Mammary epithelial cell (primary cell): ENCODE measurements at places on chromosomes 13 and 19.

GRCh38 chr13:33606692-33607091 is 211.3 kb upstream of the RFC3 start:
- DNase-seq: no peak

DNA sequence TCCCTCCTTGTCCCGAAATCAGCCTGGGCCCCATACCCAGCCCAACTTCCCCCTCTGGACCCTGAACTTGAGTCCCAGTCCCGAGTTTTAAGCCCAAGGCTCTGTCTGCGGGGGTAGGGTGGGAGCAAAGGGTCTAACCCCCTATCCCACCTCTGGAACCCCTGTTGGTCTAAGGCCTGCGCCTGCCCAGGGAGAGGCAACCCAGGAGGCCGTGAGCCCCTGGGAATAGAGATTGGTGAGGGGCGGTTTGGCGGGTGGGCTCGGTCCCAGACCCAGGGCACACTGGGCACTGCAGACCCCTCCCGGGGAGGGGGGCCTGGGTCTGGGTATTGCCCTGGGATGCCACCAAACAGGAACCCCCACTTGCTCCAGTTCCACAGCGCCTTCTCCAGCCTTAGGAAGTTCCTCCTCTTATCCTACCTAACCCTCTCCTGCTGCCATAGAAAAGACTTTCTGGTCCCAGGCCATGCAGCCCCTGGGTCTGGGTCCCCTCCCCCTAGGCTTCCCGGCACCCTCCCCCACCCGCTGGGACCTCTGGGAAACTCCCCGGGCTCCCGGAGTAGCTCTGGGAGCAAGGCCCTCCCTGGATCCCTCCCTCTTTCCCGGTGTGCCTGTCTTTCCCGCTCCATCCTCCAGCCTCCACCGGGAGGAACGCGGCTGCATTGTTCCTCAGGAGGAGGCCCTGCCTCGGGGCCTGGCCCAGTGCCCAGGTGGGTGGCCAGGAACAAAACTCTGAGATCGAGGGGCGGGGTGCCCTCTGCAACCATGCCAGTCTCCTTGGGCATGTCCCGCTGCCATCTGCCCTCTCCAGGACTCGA is 33.6 kb upstream of the NANOS3 start:
- DNase-seq: peak; percentile 93

GRCh38 chr19:32068793-32069192 is 276.6 kb upstream of the ZNF507 start:
- peak; percentile 30 for DNase-seq

GRCh38 chr19:50512112-50512998 is 1.4 kb downstream of the ASPDH start:
- no peak for DNase-seq

- no peak for DNase-seq
Measured at GRCh38 chr13:29537736-29538651, 57.5 kb downstream of the SLC7A1 start.

DNA sequence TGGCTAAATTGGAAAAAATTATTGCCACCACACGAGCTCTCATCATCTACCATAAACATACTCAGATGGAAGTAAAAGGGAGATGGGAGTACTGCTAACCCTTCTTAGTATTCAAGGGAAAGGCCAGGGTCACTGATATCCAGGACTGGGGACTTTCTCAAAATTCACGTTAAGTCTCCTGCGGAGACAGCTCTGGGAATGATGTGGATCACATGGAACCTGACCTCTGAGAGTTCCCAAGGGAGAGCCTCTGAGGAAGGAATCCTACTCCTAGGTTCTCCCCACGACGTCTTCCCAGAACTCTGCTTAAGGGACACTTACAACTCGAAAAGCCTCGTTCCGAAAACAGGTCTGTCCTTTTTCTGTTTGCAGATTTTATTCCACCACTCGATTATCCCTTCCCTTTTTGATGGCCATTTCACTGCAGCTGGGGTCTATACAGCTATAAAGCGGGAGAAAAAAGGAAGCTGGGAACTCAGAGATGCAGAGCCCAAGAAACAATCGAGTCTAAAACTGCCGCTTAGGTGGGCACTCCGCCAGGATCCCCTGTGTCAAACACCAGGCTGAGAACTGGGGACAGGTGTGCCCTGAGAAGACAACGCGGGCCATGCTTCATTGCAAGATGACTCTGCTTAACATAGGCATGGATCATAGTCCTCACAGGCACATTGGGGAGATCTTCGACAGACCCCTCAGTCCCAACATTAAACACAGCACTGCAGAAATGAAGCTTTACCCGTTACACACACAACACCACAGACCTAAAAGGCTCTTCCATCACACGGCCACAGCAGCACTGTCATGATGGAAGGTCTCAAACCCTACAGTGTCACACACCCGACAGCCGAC is 823 bp upstream of the ZNF567 start:
- no peak for DNase-seq

DNA sequence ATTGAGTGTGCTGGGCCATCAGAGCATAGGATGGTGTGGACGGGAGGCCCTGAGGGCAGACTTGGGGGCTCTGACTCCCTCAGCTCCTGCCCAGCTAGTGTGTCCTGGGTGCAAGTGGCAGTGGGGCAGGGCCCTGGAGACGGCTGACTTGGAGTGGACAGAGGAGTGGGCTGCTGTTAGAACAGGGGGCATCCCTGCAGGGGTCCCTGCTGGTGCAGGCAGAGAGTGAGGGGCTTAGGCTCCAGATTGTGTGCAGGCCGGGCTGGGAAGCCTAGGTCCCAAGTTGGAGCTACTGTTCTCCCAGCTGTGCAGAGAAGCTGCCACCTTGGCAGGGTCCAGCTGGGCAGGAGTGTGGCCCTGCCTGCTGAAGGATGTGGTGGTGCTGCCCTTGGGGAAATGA is 8.6 kb downstream of the KCTD15 start:
- no peak for DNase-seq

DNA sequence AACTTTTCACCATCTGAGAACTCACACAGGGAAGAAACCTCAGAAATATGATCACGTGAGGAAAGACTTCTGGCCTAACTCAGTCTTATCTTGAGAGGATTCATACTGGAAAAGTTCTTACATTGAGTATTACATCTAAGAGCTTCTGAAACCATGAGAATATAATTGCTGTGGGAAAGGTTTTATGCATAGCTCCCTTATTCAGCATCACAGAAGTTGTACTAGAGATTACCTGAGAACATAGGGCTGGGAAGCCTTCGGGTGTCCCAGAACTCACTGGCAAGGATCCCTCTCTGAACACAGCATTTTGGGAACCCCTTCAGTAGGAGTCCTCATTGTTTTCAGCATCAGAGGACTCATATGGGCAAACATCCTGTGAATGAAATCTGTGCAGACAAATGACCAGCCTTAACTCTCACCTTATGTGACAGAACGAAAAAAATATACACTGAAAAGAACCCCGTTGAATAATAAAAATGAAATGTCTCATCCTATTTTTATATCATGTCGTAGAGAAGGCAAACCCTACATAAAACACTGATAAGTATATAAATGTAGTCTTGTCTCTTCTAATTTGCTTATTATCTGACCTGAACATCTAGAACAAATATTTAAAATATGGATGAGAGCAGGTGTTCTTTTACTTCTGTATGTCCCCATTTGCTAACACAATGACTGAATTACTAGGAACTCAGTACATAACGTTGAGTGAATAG is 14.2 kb downstream of the ZNF274 start:
- peak; percentile 31 for DNase-seq

DNA sequence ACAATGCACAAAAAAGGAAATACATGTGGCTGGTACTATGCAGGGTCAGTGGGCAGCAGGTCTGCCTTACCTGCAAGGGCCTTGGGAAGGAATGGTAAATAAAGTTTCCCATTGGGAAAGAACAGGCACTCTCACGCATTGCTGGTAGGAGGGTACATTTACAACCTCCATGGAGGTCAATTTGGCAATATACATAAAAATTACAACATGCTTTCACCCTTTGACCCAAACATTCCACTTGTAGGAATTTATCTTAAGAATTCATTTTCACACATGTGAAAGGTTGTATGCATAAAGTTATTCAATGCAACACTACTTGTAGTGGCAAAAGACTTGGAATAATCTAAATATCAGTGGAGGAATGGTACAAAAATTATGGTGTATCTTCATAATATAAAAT is 216.4 kb downstream of the DLEU7 start:
- DNase-seq: no peak

DNA sequence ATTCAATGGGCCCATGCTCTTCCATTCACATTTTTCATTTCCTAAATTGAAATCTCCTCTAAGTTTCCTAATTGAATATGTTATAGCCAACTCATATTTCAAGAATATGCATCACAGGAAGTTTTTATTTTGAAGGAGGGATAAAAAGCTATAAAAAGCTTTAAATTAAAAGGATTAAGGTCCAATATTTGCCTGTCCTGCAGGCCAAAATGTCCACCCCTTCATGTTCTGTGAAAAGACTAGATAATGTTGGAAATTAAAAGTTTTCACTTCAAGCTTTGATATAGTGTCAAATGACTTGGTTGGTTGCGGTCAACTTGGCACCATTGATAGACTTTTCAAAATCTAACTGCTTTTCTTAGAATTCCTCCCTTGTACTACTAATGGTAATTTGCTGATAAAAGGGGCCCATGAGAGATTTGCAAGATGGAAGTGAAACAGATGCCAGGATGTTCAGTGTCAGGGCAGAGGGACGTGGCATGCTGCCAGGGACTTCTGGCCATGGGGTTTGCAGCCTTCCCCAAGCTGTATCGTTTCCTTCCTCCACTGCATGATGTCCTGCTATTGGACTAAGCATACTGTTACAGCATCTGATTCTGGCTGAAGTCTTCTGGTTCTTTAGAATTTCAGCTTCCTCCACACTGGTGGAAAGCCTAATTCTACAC is 547.3 kb upstream of the MIR17HG start:
- DNase-seq: no peak

DNA sequence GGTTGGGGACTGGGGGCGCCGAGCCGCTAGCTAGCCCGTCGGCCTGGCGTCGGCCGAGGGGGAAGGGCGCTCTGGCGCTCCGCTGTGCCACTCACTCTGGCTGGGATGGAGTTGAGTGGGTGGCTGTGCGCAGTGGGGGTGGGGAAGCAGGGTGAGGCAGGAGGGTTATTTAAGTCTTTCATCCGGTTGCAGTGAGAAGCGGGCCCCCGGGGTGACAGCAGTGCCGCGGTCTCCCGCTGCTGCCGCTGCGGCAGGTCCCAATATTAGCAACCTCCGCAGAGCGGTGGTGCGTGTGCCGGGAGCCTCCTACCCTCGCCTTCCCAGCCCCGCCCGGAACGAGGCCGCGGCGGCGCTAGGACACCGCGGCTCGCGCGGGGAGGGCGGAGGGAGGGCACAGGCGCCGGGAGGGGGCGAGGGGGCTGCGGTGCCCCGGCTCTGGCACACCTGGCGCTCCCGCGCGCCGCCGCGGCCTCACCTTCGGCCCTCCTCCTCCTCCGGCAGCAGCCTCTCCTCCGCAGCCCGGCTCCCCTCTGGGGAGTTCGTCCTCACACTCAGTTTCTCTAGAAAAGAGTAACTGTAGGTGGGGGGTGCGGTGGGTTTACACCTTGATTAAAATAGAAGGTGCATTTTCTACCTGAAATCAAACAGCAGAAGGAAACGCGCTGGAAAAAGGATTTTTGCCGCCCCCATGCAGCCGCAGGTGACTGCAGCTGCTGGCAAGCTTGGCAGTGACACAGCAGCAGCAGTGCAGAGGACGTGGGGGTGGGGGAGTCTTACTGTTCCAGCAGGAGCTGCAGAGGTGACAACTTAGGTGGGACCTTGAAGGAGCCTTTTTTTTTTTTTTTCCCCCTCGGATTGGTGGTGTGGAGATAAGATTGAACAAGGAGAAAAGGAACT is 4.5 kb downstream of the FGF9 start:
- DNase-seq: no peak

- no peak for DNase-seq
Measured at GRCh38 chr19:33813391-33814101, 16.9 kb downstream of the KCTD15 start.

DNA sequence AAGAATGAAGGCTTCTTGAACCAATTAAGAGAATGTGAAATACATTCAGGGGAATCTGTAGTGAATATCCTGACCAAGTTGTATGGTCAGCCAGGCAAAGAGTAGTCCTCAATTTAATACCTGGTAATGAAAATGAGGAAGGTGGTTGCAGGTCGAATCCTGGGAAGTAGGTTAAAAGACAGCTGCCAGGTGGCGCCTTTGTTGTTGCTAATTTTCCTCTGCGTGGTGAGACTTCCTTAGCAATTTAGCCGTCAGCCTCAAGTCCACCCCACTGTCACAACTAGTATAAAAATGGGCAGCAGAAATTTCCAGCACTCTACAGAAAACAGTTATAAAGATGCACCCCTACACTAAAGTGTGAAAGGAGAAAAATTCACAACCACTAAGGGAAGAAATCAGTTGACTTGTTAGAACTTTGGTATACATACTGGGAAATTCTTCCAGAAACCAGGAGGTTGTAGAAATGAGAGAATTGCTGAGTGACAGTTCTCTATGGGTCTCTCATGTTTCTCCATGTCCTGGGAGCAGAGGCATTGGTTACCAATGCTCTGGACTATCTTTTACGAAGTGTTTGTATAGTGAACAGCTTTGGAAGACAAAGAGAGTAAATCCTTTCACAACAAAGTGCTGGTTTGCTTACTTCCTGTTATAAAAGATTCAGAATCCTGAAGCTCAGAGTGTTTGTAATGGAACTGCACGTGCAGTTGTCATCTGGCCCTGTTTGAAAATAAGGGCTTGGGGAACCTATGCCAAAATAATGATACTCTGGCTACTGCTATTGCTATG is 235.9 kb downstream of the NHLRC3 start:
- DNase-seq: no peak

DNA sequence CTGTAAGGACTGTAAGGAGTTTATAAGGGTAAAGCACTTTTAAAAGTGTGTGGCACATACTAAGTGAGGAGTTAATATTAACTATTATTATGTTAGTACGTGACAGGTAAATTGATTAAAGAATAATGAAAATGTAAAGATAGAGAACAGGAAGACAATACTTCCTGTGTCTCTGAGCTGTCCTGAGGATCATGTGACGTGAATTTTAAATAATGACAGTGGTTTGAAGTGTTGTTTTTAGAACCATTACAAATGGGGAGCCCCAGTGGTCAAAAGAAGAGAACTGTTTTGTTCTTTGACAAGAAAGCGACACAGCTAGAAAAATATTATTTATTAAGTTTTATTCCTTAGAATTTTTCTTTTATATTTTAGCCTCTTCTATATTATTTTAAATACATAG is 241.2 kb upstream of the STARD13 start:
- no peak for DNase-seq

- DNase-seq: peak; percentile 4
Measured at GRCh38 chr13:72726726-72727416, 558 bp downstream of the MZT1 start.

GRCh38 chr13:109412283-109412901 is 374.0 kb downstream of the IRS2 start:
- no peak for DNase-seq

- no peak for DNase-seq
Measured at GRCh38 chr19:34468409-34468808, 13.1 kb upstream of the WTIP start.

GRCh38 chr13:80363890-80364503 is 23.1 kb upstream of the SPRY2 start:
- DNase-seq: peak; percentile 5
